ENCODE measurements at places on chromosomes 5 and 9.

DNA sequence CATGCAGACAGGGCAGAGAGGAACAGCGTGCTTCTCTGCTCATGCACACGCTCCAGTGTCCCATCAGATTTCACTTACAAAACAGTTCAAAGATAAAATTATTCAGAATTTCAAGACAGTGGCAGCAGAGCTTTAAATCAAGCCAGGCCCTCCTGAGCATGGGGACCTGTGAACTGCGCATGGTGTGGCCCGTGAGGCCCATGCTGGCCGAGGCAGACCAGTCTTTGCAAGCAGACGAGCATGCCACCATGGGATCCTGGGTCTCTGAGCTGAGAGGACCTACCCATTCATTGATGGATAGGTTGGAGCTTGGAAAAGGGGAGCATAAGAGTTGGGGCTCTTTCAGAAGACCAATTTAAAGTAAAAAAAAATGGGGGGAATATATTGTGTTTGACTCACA, 35.0 kb upstream of the SAP30L start:
- DNase-seq, result no peak

GRCh38 chr5:167208911-167209310, 1082.5 kb upstream of the WWC1 start:
- no peak for DNase-seq

DNA sequence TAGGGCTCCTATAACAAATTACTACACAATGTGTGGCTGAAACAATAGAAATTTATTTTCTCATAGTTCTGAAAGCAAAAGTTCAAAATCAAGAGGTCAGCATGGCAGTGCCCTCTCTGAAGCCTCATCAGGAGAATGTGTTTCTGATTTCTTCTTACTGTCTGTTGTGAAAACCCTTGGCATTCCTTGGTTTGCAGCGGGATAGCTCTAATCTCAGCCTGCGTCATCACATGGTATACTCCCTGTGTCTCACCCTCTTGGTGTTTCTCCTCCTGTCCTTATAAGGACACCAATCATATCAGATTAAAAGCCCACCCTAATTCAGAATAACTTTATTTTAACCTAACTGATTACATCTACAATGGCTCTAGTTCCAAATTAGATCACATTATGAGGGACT, 87.5 kb upstream of the CDH9 start:
- DNase-seq, result no peak

- no peak for DNase-seq
These were observed 754 bp downstream of the GFPT2 start for GRCh38 chr5:180352116-180353047.

DNA sequence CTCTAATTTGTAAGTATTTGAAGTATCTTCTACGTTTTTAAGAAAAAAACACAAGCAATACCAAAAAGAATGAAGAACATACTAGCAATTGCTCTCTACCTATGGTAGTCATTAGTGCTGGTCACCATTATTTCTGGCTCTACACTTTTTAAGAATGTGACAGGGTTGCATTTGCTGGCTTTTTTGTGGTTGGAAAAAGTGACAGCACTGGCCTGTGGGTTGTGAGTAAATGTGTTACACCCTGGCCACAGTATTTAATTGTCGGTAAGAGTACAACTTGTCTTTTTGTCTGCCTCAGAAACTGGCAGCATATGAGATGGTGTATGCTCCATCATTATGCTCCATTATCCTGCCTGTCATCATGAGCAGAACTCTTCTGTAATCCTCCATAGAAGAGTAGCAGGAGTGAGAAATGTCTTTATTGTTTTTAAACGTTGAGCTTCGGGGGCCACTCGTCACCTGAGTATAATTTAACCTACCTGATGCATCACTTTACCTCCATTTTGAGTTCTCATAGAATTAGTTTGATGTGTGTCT, 449.8 kb downstream of the ISL1 start:
- no peak for DNase-seq

GRCh38 chr5:157590478-157590877, 14.9 kb upstream of the ADAM19 start:
- no peak for DNase-seq

Measured in cortex of kidney (tissue), 1 donor.